NCI-H2171 treated with DMSO at 0.1 percent for 48 hours (cell line): ENCODE measurements at places on chromosomes 2 and 18.

DNA sequence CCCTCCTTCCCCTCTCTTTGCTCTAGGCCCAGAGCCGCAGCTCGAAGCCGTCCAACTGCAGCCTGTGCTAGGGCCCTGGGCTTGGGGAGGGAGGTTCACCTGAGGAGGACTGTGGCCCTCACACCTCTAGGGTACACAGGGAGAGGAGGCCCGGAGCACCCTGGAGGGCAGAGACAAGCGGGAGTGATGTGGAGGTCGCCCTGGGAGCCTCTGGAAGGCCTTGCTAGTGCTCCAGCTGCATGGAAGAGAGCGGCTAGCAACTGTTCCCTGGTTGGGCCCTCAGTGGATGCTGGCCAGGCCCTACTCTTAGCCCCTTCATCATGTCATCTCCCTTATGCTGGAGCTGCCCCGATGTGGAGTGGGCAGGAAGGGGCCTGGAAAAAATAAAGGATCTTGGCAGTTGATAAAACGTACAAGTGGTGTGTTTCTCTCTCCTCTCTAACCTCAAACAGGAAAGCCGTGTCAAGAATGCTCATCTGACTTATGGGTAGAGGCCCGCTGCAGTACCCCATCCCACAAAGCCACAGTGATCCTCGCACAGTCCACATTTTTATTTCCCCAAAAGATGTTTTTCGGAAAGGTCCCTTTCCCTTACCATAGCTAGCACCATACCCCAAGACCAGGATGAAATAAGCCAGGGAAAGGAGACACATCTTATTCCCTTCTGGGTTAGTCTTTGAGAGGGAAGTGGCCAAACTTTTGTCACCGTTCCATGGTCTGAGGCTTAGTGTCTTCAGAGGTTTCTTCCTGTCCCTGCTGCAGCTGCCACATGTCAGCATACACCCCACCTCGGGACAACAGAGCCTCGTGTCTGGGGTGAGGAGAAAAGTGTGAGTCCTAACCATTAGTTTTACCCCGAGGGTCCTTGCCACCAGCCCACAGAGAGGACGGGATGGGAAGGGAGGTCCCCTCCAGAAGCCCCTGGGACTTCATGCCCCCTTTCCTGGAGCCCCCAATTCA, 2.9 kb downstream of the ZFAND2B start:
- no peak for DNase-seq

DNA sequence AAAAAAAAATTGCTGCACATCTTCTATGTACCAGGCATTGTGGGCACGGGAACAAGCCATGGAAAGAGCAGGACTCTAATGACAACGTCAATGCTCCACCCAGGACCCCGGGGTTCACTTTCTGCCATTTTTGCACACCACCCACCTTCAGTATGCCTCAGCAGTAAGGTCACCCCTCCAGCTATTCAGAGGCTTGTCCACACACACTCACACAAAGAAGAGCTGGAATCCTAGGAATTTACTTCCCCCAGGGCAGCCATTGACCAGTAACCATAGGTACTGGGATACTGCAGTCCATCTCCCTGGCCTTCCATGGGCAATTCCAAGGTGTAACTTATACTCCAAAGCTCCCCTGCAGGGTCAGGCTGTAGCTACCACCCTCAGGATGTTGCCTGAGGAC, 170.8 kb downstream of the SUCLG1 start:
- no peak for DNase-seq

- DNase-seq: no peak
Observed at GRCh38 chr2:118244686-118245085, 156.4 kb downstream of the INSIG2 start.

GRCh38 chr2:37644191-37644590, 27.3 kb downstream of the CDC42EP3 start:
- DNase-seq: no peak

DNA sequence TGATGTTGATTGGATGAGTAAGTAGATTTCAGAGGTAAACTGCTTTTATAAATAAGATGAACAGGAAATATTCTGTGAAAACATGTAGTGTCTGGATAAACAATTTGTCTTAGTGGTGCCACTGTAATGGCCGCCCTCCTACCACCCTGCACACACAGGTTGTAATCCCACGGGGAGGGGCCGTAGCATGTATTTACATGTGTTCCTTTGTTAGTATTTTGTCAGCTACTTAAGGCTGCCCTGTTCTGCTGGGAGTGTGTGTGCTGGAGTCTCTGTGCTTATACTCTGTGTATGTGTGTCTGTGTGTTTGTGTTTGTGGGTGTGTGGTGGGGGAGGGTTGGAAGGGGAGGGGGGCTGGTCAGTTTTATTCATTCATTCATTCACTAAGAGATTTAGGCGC, 5.1 kb downstream of the TSHZ1 start:
- peak; percentile 2 for DNase-seq

DNA sequence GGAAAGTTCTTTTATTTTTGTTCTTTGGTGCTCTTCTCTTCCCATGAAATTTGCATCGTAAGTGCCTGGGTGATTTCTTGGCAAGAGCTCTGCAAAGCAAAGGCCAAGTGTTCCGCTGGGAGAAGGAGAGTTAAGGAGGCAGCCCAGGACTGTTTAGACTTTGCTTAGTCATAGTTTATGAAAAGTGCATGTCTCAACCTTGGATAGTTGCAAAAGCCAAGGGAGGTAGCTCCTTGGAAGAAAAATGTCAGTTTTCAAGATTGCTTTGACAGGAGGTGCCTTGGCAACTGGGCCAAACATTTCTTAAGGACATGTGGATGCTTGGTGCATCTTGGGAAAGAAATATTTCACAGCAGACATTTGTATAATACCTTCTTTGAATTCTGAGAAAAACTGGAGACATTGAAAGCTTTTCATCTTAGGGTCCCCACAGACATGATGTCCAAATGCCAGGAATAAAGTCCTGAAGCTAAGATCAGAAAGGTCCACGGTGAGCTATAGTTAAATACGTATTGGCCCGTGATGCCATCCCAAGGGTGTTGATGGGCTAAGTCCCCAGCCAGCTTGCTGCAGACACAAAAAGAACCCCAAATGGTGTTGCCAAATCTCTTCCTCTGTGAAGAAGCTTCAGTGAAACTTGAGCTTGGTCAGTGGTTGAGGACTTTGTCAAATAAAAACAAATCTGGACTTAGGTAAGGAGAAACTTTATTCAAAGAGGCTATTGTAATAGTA, 96.3 kb upstream of the THUMPD2 start:
- no peak for DNase-seq
